Fibroblast of villous mesenchyme (primary cell): ENCODE measurements at places on chromosomes 16 and 17.

DNA sequence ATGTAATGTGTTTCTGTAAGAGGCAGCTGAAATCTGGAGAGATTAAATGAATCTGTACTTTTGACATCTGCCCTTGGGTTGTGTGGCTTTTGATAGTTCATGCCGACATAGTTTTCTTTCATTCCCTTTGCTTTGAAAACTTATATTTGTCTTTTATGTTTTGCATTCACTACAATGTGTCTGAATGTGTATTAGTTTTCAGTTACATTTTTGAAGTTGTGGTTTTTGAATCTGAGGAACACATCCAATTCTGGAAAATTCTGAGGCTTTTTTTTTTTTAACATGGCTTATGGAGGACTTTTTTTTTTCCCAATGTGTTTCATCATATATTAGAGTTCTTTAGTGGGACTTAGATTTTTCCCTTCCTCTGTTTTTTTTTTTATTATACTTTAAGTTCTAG, 683.7 kb upstream of the SOX9 start:
- no peak for DNase-seq

DNA sequence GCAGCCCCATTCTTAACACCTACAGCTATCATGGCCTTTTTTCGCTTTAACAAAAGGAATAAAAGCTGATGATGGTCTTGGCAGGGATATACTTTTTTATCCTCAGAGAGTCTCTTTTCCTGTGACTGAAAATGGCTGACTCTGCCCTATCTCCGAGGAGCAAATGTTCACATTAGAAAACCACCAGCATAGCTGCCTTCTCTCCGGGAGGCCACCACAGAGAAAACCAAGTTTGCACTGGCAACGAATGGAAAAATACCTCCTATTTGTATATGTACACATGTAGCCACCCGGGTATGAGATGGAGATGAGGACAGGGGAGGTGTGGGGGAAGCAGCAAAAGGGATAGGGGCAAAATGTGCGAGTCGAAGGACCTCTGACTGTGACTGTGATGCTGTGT, 88.2 kb downstream of the STX8 start:
- no peak for DNase-seq

GRCh38 chr16:30786936-30787612, at the start of gene ZNF629:
Gene ZNF629 (minus strand): TSS chr16:30787205. CDS start chr16:30784482, 2,723 bp downstream.
- peak; percentile 70 for DNase-seq

DNA sequence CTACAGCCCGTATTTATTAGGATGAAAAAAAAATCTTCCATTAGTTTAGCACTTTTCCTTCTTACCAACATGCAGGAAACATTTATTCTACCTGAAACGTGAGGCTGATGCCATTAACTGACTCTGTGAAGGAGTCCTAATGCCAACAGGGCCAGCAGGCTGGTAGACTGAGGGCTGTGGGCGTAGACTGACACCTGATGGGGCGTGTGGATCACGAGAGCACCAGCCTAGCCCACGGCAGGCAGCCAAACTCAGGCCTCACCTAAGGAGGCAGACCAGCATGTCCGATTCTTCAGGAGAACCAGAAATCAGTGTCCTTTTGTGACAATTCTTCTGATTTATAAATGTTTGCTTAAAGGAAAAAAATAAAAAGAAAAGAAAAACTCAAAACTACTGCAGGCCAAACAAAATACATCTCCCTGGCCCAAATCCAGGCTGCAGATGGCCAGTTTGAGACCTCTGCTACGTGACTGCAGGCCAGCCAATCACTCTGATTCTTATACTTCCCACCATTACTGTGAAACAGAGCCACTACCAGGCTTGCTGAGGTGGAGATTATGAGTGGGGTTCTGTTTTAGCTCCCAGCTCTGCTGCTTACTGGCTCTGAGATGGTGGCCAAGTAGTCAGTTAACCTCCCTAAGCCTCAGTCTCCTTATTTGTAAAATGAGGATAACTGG, 66.5 kb downstream of the GNAO1 start:
- DNase-seq = no peak

GRCh38 chr16:87784812-87785211, 19.0 kb upstream of the KLHDC4 start:
- no peak for DNase-seq

- no peak for DNase-seq
These were observed 10.9 kb upstream of the AMFR start for GRCh38 chr16:56436258-56436657.

DNA sequence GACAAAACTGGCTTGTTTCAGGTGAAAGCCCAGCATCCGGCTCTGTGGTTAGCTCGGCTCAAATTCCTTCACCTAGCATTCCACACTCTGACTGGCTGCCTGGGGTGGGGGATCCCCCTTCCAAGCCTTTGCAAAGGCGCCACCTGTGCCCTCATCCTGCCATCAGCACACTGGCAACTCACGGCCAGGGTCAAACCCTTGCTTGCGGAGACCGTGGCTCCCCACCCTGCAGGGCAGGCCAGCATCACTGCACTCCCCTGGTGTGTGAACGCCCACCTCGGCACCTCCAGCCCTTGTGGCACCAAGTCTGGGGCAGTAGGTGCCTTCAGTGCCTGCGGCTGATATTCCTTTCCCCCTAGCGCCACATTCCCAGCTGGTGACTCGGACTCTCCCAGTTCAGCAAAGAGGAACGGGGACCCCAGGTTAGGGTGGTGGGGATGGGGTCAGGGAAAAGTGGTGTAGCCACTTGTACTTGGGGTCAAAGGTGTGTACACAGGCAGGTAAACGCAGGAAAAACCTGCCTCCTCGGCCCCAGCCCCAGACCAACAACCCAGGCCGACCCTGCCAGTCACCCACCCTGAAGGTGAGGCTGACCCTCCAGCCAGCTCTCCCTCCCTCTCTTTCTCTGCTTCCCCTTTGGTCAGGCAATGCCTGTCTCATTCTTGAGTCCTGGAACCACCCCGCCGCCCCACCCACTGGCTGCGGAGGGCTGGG, 1.1 kb downstream of the FLII start:
- no peak for DNase-seq

DNA sequence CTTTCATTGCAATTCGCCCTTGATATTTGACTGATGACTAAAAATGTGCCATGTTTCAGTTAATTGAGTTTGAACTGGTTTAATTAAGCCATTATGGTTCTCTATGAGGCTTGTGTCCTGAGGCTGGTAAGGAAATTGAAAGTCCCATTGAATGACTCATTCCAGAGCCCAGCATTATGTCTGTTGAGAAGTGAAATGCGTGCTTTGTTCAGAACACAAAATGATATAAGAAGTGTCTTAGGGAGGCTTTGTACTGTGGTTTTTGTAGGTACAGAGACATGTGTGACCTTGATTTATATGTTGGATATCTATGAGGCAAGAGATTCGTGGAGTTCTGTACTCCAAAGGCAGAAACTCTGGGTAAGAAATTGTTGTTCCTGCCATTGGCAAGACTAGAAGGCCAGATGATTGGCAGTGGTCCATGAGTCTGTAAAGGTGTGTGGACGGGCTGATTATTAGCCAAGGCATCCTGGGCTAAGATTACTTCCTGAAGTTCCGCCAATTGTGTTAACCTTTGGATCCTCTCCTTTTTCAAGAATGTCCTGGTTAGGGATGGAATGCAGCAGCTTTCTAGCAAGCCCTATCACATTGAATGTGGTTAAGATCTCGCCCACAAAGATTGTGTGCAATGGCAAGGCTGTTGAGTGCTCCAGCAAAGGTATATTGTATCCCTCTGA, 103.7 kb downstream of the NPIPB5 start:
- DNase-seq = no peak

DNA sequence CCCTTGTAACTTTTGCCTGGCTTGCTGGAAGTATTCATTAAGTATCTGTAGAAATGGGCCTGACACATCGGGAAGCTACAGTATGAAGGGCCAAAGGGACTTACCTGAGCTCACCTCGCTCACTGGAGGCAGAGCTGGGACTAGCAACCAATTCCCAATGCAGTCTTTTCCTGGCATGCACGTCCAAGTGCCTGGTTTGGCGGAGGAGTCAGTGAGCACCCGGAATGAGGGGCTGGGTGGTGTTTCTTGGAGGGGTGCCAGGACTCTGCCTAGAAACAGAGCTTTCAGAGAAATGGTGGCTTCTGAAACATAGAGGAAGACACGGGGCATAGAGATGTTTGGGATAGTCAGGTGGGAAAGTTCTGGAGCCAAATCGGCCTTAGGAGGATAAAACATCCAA, 18.4 kb upstream of the GPRC5C start:
- no peak for DNase-seq

GRCh38 chr17:82387705-82388106, 16.1 kb downstream of the UTS2R start:
- DNase-seq = no peak

GRCh38 chr16:64962786-64963185, 159.1 kb downstream of the CDH11 start:
- peak; percentile 33 for DNase-seq

- DNase-seq = peak; percentile 79
These were observed at the start of gene HSD17B2 for GRCh38 chr16:82034981-82035612. Gene HSD17B2 (plus strand): TSS chr16:82035253. CDS start chr16:82035425, 172 bp downstream.

GRCh38 chr16:473046-474043, 47.9 kb downstream of the RAB11FIP3 start:
- no peak for DNase-seq

DNA sequence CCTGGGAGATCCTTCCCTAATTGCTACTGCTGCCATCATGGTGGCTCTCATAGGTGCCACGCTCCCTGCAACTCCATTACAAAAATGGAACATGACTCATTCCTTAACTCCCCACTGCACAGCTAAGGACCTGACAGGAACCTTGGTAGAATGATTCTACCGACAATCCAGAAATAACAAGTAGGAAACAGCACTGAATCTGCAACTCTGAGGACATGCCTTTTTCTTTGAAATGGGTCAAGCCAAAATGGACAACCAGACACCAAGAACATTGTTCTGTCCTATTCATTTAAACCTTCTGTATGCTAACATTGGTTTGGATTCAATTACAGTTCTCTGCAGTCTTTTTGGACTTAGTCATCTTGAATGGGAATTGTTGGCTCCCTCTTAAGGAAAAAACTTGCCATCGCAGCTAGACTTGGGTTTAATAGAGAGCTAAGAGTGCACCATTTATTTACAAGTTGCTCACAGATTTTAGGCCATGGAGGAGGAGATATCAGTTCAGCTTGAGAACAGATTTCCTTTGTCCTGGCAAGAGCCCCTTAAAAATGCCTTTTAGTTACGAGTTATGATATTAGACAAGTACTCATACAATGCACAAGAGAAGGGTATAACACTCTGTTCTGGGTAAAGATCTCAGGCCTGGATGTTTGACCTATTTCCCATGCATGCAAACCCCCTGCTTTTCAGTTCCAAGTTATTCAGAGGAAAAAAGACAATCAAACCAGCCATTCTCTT, 20.9 kb upstream of the NSRP1 start:
- DNase-seq = peak; percentile 72

- DNase-seq = no peak
These were observed 381.7 kb downstream of the ZFHX3 start for GRCh38 chr16:72666267-72666666.

DNA sequence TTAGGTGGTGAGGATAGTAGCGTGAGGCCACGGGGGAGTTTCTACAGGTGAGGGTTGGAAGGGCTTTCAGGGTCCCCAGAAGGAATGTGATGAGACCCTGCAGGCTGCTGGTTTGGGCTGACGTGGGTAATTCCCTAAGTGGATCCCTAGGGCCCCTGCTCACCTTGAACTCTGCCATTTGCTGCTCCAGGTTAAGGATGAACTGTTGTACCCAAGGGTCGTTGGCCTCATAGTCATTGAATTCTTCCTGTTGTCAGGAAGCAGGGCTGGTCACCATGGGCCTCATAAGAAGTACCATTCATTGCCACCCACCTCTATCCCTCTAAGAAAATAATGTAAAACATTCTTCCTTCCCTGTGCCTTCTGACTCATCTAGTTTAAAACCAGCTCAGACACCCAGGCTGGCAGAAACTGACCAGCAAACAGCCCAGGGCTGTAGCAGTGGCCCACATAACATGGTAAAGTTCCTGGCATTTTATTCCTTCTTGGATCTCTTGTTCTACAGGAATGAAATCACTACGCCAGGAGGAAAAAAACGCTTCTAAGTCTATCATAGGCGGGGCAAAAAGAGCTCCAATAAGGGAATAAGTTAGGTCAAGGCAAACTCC, 27.6 kb downstream of the FCSK start:
- no peak for DNase-seq

GRCh38 chr17:19645734-19646201, 2.8 kb upstream of the ALDH3A2 start:
- peak; percentile 38 for DNase-seq

- DNase-seq = no peak
These were observed 44.8 kb downstream of the METTL16 start for GRCh38 chr17:2466931-2467330.

- DNase-seq = peak; percentile 73
These were observed 1.3 kb downstream of the METTL23 start for GRCh38 chr17:76727745-76728456.
